ENCODE measurements at places on chromosomes 2 and 18.

DNA sequence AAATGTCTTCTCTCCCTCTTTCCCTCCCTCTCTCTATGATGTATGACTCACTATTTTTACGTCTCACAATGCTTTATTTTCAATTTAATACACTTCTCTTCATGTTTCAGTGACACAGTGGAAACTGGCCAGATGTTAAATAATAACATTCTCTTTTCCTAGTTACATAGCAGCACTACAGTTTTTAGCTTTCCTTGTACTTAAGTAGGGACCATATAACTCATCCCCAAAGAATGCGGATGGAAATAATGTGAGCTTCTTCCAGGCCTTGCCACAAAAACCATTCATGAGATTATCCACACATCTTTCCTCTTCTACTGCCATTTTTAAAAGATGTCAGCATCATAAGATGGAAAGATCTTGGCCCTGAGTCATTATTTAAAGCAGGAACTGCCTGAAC lies 789.4 kb downstream of the LRP1B start:
- no peak for DNase-seq

DNA sequence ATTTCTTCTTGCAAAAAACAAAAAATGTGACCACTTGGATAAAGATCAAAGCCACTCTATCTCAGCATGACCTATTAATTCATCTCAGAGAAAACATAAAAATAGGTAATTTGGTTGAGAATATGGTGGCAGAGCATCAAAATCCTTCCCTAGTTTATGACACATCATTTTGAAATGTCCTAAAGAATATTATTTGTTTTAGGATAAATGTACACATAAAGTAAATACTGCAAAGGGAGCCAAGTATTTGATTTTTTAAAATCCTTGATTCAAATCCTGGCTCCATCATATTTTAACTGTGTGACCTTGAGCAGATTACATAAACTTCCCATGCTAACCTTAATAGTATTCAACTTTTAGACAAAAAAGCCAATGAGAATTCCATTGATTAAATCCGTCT lies 206.6 kb downstream of the CDH2 start:
- no peak for DNase-seq

DNA sequence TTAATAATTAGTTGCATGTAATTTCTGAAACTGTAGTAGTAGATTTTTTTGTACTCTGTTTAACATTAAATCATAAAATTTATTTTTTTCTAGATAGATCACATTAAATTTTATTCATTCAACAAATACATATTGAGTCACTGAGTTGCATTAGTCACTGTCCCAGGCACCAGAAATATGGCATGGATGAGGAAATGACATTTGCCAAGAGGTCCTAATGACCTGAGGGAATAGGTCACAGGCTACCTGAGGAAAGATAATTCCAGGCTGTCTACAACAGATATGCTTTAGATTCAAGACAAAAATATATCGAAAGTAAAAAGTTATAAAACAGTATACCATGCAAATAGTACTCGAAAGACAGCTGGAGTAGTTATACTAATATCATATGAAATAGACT lies 852.4 kb upstream of the ACVR2A start:
- no peak for DNase-seq

DNA sequence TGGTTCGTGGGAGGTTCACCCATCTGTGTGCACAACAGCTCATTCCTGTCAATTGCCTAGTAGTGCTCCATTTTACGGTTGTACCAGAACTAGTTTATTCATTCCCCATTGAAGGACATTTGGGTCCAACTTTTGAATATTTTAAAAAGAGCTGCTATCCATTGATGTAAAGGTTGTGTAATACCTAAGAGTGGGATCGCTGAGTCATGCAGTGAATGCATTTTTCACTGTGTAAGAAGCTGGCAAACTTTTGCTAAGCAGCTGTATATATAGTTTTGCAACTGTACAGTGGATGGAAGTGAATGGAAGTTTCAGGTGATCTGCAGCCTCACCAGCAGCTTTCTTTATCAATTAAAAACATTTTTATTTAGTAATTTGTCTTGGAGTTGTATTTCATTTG lies 104.5 kb downstream of the DCDC2C start:
- no peak for DNase-seq

DNA sequence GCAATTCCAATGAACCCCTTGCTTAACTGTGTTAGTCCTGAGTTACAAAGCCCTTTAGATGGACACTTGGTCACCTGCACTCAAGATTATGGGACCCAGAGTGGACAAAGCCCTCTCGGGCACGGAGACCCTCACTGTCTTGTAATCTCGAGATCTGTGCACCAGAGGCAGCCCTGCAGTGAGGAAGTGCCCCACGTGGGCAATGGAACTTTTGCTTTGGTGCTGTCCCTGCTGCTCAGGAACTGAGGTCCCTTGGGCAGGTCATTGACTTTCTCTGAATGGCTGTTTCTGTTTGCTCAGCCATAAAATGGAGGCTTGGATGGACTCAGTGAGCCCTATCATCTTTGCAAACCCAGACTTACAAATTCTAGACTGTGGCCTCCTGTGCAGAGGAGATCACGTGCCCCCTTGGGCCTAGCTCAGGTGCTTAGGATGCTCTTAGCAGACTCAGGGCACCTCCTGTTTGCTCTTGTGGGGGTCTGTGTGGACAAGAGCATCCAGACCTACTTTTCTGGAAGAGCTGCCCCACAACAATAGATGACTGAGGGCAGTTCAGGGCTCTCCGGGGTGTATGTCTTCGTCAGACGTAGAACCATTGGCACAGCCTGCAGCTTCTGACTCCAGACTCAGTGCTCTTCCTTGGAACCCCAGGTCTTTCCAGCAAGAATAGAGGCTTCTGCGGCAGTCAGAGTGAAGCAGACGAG lies 94.5 kb upstream of the HS6ST1 start:
- no peak for DNase-seq

GRCh38 chr2:73089270-73090030 lies 17.9 kb upstream of the SFXN5 start:
- DNase-seq = no peak

- no peak for DNase-seq
Observed at GRCh38 chr18:7885865-7886264, 318.7 kb downstream of the PTPRM start.

- DNase-seq = no peak
Observed at GRCh38 chr2:112540906-112541305, 1.4 kb upstream of the POLR1B start.

DNA sequence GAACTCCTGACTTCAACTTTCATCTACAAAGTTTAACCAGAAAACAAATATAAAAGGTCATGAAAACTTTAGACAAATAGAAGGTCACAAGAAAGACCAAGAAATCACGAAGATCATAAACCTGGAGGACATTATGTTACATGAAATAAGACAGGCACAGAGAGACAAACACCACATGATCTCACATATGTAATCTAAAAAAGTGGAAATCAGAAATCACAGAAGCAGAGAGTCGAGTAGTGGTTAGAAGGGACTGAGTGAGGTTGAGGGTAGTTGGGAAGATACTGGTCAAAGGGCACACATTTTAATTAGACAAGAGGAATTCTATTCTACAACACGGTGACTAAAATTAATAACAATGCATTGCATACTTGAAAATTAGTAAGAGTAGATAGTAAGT lies 1.4 kb downstream of the GCFC2 start:
- DNase-seq = no peak

GRCh38 chr2:202169832-202170424 lies 68.5 kb downstream of the SUMO1 start:
- DNase-seq = no peak

DNA sequence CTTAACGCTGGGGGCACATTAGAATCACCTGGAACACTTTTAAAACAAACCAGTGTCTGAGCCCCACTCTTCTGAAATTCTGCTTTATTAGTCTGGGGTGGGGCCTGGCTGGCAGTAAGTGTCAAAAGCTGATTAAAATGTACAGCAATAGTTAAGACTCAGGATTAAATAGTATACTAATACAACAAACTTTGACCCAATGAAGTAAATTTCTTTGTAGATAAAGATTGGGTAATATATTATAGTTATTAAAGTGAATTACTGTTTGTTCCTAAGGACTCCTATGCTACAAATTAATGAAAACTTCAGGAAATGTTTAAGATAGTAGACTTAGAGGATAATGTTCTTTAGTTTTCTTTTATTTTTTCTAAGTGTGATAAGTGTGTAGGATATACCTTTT lies 160.9 kb downstream of the FAM124B start:
- DNase-seq = no peak

DNA sequence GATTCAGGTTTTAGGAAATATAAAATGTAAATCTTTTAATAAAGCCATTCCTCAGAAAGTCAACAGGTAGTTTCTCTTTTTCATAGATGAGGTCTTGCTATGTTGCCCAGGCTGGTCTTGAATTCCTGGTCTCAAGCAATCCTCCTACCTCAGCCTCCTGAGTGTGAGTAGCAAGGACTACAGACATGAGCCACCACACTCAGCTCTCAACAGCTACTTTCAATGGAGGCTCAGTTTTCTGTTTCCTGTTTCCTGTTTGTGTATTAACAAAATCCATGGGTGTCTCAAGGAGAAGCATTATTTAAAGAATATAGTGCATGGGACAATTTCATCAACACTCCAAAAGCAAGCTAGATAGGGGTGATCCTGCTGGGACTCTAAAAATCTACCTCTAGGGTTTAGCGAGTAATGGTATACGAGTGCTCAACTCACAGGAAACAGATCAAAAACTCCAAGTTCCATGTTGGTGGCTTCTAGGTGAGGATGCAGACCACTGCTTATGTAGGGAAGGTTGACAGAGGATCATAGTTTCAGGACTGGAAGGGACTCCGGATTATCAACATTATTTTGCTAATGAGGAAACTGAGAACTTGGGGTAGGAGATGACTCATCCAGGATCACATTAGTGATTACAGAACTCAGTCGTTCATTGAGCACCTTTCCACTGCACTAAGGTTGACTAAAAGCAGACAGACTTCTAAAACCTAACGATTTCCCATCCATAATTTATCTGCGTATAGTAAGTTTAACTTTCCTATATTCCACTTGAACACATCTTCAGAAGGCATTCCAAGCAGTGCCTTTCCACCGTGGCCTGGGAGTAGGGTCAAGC lies 61.7 kb upstream of the WIPF1 start:
- DNase-seq = no peak

- DNase-seq = no peak
Observed at GRCh38 chr2:196961889-196962288, 35.4 kb upstream of the PGAP1 start.

DNA sequence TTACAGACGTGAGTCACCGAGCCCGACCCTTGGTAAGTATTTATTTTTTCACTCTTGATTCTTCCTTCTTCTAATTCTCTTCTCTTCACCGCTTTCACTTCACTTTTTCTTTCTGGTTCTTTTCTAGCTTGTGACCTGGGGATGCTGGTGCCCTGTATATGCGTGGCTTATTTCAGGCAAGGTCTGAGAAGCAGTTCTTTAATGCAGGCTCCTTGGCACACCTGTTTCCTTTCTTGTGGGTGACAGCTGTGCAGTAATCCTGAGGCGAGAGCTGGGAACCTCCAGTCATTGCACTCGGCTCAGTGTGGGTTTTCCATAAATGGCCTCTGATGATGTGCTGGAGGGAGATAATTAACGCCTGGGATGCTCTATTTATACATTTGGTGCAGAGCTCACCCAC lies 193.8 kb downstream of the TSN start:
- no peak for DNase-seq

DNA sequence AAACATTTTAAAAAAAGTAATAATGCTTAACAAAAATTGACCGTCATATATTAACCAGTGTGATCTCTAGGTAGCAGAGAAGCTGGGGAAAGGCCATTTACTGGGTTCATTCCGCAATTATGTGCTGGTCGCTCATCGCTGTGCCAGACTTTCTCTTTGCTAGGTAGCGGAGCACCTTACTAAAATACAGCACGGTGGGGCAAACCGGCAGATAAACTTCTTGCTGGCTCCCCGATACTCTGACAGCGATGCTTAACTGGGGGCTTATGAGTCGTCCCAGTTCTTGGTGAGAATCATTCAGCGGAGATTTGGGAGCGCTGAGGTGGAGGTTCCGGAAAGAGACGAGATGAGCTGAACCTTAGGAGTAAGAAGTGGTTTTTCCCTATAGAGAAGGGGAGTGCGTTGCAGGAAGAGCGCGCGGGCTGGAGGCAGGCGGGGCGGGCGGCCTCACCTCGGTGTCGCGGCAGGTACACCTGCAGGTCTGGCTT lies 605 bp downstream of the C2orf68 start:
- DNase-seq = no peak

DNA sequence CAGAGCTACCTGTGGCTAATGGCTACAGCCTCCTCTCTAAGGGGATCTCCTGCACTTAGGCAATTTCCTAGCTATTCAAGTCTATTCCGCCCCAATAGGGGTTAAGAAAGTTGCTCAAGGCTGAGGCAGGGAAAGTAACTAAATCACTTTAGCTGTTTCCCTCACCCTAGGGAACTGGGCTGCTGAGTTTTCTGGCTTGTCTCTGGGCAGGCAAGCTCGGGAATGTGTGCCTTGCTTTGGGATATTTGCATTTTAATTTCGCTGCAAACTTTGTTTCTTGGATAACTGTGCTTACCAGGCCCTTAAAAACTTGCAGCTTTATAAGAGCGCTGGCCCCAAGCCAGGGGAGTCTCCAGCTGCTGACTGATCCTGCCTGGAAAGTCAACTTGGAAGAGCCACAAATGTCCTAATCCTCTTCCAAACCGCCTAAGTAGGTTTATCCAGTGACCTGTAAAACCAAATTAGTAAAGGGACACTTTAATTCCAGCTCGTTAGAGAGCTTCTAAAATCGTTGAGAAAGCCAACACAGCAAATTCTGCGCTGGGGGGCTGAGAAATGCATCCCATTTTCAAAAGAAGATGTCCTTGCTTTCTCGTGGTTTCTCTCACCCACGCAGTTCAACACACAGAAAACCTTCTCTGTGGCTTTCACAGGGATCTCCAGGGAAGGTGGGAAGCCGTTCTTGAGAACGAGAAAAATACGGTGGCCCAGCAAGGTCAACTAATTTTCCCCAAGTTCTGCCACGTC lies 59.5 kb upstream of the SP3 start:
- peak; percentile 68 for DNase-seq

DNA sequence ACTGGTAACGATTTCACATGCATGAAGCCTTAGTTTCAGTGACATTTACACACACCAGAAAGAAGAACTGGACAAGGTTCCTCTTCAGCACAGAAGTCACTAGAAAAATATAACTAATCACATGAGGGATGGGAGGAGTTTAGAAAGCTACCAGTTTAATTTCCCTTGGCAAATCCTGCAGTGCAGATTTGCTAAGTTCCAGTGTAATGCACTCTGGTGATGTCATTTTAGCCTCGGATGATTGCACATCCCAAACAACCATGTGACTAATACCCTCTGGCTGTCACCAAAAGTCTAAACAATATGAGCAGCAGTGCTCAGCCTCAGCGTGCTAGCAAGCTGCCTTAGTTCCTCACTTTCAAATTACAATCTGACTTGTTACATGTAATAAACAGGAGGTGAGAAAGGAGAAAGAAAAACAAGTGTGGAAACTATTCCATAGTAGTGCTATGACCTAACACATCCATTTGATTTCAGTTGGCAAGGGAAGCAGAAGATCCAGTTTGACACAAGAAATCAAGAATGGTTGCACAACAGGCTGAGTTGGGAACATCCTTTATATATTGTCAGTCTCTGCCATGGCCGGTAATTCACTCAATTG lies 35.3 kb upstream of the PPP1CB start:
- peak; percentile 75 for DNase-seq
